Dermis microvascular lymphatic vessel endothelial cell (primary cell): ENCODE measurements at places on chromosomes 1 and 21. TPM values are rescaled to one million over a fixed set of nuclear protein-coding genes. Genes with fewer than 3 reads are reported as not detected.

TMEM54 gene
- 19.8 and 20.1 TPM in 2 replicates for total RNA-seq

FOXD3 gene
- not detected in 2 replicates for total RNA-seq

SHE gene
- 69.1 and 86.5 TPM in 2 replicates for total RNA-seq

SSX2IP gene
- 1.3 and 1.4 TPM in 2 replicates for total RNA-seq

FMO5 gene
- total RNA-seq, result 1.2 and 1.3 TPM in 2 replicates

PLCH2 gene
- under 0.01 TPM in 2 replicates for total RNA-seq

PGBD5 gene
- total RNA-seq, result under 0.01 and 0.38 TPM in 2 replicates

UBE2U gene
- total RNA-seq, result 0.13 TPM in 1 of 2 replicates, not detected in the other

ANKRD34A gene
- under 0.01 TPM in 2 replicates for total RNA-seq

IGSF21 gene
- not detected in 2 replicates for total RNA-seq
